ENCODE measurements at places on chromosomes 6 and 20. TPM values are rescaled to one million over a fixed set of nuclear protein-coding genes. Genes with fewer than 3 reads are reported as not detected.

GRCh38 chr20:50095476-50096078 is 17.4 kb downstream of the UBE2V1 start:
- no peak for DNase-seq

DNA sequence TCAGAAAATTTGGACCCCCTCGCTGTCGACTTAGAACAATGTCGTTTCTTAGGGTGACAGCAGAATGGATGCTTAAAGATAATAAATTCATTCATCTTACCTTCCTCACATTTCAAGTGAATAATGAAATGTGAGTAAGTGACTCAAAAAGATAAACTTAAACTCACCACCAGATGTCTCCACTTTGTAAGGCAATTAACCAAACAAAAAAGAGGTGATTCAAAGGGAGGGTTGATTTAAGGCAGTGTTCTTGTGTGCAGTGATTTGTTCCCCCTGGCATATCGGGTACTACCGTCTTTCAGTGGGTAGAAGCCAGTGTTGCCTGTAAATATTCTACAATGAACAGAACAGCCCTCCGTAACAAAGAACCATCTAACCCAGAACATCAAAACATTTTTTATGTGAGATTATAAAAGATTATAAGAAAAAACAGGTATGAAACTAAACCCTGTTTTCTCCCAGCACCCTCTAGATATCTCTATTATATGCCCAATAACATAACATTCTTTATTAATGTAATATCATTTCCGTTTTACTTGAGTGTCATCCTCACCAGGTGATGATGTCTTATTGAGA is 589.7 kb downstream of the CBLN4 start:
- DNase-seq, result no peak

- no peak for DNase-seq
Observed at GRCh38 chr6:169960521-169960885, 209.1 kb downstream of the ERMARD start.

GRCh38 chr6:43954311-43955131 is 172.7 kb downstream of the MRPL14 start:
- no peak for DNase-seq

- no peak for DNase-seq
Observed at GRCh38 chr20:32162351-32162750, 45.2 kb downstream of the PLAGL2 start.

DNA sequence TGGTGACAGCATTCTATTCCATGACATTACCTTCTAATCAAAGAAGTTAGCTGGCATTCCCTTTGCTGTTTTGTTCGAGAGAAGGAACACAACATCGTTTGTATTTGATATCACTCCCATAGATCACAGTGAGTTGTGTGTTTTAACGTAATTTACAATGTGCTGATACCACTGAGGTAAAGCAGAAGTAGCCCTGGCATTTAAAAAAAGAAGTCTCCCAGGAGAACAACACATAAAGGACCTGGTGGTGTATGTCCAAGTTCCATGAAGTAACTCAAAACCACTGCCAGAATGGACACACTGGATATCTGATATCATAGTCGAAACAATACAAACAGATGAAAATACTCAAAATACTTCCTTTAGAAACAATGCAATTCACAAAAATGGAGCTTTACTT is 351.7 kb downstream of the RNGTT start:
- DNase-seq, result no peak

GRCh38 chr20:805713-806112 is 27.8 kb upstream of the FAM110A start:
- no peak for DNase-seq

- DNase-seq, result no peak
Observed at GRCh38 chr6:43240950-43241349, 2.3 kb upstream of the TTBK1 start.

PRSS16 gene
- polyA plus RNA-seq, result 1.5 TPM
